PC-9 (cell line): ENCODE measurements at places on chromosomes 6 and 20.

DNA sequence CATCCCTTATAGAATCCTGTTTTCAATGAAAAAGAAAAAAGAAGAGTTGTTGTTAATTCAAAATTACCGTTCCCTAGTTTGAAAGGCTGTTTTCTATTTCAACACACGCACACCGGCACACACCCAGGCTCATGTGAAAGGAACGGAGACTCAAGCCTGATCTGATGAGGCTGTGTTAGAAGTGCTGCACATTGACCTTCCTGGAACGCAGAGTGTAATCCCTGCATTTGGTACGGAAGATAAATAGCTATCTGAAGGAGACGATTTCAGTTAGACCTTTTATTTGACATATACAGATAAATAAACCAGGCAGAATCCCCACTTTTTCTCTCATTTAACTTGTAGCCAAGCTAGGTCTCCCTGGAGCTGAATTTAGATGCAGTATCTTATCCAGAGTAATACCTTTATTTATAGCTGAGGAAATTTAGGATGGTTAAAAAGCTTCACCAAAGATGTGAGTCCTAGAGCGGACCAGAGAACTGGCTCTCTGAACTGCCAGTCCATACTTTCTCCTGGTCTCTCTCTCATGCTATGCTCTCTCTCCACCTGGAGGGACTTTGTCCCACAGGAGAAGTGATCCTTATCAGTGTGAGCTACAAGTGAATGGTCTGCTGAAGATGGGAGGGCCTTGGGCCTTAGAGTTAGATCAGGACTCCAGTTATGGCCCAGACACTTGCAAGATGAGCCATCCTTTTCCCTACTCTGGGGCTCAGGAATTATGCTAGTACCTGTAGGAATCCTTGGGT, 30.6 kb downstream of the MAP3K4 start:
- DNase-seq: no peak

DNA sequence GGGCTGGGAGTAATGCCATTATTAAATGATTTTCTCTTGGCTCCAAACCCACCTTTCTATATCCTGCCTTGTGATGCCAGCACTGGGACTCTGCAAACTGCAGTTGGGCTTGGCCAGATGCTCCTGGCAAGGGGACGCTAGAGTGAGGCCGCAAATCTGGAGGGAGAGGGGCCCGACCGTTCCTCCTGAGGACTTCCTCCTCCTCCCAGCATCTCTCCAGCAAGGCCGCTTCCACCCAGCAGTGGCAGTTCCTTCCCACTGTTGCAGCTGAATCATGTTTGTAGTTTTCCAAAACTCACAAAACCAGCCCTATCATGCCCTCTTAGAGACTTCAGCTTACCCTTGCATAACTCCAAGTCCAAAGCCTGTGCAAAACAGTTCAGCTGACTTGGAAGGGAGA, 244.4 kb downstream of the FOXA2 start:
- no peak for DNase-seq

GRCh38 chr6:161686655-161687054, 412.8 kb upstream of the AGPAT4 start:
- no peak for DNase-seq

GRCh38 chr6:90079560-90080490, 185.6 kb downstream of the GJA10 start:
- DNase-seq: no peak

- DNase-seq: peak; percentile 95
Observed at GRCh38 chr6:16712931-16713484, 48.3 kb downstream of the ATXN1 start.
